ENCODE measurements at places on chromosomes 12 and 14.
A peak's percentile ranks its signal among the peaks of the same experiment; 100 is the strongest.

- no peak for DNase-seq
These were observed 21.1 kb downstream of the PLEKHD1 start for GRCh38 chr14:69505338-69506240.

- DNase-seq, result peak; percentile 46
These were observed 480 bp downstream of the PTPN6 start for GRCh38 chr12:6951551-6952120.

DNA sequence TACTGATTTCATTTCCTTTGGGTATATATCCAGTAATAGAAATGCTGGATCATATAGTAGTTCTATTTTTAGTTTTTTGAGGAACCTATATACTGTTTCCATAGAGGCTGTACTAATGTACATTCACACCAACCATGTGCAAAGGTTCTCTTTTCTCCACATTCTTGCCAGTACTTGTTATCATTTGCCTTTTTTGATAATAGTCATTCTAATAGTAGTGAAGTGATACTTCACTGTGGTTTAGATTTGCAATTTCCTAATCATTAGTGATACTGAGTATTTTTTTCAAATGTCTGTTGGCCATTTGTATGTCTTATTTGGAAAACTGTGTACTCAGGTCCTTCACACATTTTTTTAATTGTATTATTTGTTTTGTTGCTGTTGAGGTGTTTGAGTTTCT is 148.2 kb upstream of the NAV3 start:
- DNase-seq, result no peak

- DNase-seq, result no peak
These were observed 129.6 kb downstream of the LMNTD1 start for GRCh38 chr12:25423355-25424050.

Data from stimulated activated CD4-positive, alpha-beta T cell treated with anti-CD3 and anti-CD28 coated beads, Interleukin-2, amount 100 ng/mL, for 24 hours (primary cell).